ENCODE measurements at places on chromosomes 4 and X. TPM values are rescaled to one million over a fixed set of nuclear protein-coding genes. Genes with fewer than 3 reads are reported as not detected.

DNA sequence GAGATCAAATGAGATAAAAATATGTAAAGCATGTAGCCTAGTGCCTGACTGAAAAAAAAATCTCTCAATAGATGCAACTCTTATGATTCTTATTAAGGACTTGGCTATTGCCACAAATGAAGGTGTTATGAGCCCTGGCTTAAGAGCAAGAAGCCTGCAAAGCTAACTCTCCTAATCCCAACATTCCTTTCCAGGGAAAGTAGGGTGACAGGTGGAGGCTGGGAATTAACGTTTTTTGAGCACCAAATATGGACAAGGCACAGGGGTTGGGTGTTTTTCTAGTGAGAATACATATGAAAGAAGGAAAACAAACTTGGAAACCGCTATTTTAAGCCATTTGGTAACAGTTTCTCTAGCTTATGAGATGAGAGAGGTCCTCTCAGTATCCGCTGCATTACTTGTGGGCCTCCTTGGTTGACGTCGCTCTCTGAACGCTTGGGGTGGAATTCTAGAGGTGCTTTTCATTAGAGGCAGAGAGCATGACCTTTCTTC lies 2.4 kb downstream of the RHOH start:
- no peak for DNase-seq

DNA sequence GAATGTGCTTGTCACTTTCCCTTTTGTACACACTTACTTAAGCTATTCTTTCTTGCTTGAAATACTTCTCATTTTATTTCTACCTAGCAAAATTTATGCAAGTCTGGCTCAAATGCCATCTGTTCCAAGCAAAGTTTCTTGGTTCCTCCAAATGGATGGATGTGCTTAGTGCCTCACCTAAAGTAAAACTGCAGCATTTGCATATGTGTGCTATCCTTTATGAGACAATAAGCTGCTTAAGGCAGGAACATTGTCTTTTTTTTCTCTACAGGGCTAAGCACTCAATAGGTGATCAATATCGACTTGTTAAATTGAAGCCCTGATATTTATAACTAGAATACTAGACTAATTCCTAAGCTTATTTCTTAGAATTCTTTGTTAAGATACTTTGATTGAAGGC lies 136.8 kb downstream of the CYLC1 start:
- DNase-seq = no peak

DNA sequence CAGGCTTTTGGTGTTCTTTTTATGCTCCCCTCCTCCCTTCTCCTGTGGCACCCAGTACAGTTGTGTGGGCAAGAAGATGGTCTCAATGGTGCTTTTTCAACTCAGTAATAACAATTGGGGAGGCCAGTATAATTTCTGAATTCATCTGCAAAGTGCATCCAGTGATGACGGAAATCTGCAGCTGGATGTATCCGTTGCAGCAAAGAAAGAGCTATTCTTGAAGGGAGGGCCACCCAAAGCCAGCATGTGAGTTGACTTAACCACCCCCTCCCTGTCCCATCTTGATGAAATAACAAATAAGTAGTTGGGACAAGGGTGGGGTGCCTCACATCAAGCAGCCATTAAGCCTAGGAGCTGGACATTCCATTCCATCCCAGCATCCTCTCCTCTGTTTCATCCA lies 30.7 kb downstream of the TSC22D3 start:
- DNase-seq = no peak

DNA sequence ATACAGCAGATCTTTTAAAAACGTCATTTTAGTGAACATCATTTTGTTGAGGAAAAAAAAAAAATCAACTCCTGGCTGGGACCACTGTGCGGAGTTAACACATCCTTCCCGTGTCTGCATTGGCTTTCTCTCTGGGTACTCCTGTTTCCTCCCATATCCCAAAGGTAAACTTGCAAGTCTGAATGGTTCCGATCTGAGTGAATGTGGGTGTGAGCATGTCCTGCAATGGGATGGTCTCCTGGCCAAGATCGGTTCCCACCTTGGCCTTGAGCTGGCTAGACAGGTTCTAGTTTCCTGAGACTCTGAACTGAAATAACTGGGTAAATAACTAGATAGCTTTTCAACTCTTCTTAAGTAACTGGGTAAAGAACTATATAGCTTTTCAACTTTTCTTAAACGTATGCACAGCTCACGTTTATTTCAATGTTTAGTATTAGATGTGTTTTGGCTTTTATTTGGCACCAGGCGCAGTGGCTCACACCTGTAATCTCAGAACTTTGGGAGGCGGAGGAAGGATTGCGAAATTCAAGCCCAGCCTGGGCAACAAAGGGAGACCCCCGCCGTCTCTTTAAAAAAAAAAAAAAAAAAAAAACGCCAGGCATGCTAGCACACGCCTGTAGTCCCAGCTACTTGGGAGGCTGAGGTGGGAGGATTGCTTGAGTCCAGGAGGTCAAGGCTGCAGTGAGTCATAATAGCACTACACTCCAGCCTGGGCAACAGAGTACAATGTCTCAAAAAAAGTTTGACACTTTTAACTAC lies 14.0 kb downstream of the RBMX start:
- DNase-seq = no peak

- no peak for DNase-seq
Measured at GRCh38 chr4:132124624-132124974, 1024.5 kb upstream of the PCDH10 start.

DNA sequence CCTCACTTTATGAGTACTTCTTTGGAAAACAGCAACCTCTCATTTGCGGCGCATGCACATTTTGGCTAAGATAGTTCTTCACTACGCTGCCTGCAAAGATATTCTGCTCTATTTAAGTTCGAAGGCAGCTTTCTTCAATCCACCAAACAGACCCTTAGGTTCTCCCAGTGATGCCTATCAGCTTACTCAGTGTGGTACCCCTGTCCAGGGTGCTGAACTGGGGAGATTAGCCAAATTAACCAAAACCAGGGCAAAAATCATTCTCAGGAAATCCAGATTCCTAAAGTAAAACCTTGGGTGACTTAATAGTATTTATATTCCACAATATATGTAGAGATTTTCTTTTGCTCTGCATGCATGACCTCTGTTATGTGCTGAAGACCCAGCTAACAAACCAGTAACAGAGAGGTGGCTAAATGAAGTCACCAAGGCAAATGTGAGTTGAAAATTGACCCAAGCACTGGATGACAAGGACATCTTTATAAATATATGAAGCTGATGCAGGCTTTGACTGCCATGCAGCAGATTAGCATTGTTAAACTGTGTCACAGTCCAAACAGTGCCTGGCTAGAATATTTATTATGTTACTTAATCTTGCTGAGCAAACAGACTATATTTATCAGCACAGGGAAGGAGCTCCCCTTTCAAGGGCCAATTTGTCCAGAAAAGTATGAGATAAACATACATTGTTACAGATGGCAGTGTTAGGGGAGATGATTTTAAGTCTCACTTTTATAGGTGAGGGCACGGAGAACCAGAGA lies 418.2 kb downstream of the STIM2 start:
- DNase-seq = peak; percentile 56

- no peak for DNase-seq
Measured at GRCh38 chrX:101655534-101655933, 4.1 kb downstream of the ARMCX2 start.

DNA sequence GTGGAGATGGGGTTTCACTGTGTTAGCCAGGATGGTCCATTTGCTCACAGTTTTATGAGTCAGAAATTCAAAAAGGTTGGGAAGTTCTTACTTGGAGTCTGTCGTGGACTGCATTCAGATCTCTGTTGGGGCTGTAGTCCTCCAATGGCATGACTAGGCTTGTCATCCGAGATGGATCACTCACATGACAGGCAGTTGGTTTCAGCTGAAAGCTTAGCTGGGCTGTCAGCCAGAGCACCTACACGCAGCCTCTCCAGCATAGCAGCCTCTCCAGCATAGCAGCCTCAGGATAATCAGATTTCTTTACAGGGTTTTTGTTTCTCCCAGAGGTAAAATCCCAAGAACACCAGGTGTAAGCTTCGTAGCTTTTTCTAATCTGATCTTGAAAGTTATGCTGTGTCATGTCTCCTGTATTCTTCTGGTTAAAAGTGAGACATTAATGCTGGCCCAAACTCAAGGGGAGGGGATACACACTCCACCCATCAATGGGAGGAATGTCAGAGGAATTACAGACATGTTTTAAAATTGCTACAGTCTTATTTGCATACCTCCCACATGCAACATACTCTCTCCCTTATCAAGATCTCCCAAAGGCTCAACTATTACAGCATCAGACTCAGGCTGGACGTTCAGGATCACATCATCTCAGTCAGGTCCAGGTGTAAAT lies 31.6 kb upstream of the SOD3 start:
- DNase-seq = no peak

DNA sequence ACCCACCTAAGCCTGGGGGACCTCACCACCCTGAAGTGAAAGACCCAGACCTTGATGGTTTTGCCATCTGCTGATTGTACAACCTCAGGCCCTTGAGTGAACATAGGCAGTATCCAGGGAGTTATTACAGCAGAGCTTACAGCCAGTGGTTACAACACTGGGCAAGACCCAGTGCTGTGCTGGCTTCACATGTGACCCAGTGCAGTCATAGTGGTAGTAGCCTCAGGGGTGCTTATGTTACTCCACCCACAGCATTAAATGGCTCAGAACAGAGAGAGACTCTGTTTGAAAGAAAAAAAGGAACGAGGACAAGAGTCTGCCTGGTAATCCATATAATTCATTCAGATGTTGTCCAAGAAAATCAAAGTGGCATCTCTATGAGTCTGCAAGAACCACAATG lies 45.2 kb upstream of the DACH2 start:
- no peak for DNase-seq

- no peak for DNase-seq
Measured at GRCh38 chrX:34654696-34655490, 2.2 kb downstream of the TMEM47 start.

GRCh38 chr4:83010111-83010521 lies 507 bp downstream of the LIN54 start:
- no peak for DNase-seq

- no peak for DNase-seq
Measured at GRCh38 chrX:67692246-67692645, 148.4 kb downstream of the AR start.

DNA sequence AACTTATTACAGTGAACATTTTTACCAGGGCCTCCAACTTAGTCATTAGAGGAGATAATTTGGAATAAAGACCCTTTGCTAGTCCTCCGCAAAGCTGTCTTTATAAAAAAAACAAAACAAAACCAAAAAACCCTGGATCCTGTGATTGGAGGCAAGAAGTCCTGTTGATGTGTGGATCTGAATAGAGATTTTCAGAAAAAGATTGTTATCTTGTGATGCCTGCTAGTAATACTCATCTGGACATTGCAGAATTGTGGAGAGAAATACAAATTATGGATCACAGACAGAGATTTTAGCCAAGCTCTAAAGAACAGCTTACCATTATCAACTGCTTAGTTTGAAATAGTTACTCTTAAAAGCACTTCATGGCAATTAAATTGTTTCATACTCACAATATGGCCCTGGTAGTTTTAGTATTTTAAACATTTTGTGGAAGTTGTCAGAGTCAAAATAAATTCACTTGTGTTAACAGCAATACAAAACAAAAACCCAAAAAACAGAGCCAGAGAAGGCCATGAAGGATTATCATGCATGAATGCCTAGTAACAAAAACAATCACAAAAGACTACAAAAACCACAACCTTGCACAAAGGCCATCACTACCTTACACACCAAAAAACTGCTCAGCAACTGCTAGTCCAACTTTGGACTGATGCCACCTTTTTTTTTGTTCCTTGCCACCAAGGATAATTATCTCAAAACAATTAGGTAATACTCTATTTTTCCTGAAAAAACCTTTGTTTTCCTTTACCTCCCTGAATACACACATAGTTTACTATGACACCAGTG lies 514.5 kb upstream of the SLIT2 start:
- DNase-seq = no peak

DNA sequence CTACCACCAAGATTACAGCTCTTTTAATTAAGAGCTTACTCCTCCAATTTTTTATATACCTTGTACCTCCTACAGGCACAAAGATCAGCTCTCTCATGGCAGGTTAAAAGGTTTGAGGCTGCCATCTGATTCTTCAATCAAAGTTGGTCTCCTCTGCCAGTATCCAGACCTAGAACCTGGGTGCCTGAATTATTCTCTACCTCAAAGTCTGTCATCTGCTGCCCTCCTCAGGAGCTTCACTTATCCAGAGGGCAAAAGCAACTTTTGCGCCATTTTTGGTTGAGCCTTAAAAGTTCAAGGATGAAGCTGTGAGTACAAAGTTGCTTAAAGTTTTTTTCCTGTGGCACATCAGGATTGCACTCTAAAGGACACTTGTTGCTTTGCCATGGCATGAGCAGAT lies 343.7 kb upstream of the PPP1R2C start:
- DNase-seq = no peak

GRCh38 chr4:81675791-81676393 lies 204.2 kb upstream of the RASGEF1B start:
- no peak for DNase-seq

DNA sequence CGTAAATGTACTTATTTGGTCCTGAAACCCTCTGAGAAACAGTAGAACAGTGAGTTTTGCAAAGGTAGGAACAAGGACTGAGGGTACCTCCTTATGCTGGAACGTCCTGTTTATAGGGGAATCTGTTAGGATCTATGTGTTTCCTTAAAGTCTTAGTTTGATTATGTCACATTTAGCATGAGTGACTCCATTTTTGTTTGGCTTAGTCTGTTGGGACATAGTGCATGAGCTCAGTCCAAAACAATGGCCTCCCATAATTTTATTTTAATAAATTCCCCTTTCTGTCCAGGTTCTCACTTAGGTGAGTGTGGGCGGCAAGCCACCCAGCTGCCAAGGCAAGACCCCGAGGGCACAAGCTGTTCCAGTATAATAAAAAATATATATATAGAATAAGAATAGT lies 27.7 kb downstream of the HTT-AS start:
- DNase-seq = no peak

GRCh38 chr4:182496408-182496807 lies 253.2 kb downstream of the TENM3 start:
- DNase-seq = no peak

The RNF212 gene
- total RNA-seq = 11.2 TPM

The SYP gene
- 11.4 TPM for total RNA-seq

The SORCS2 gene
- total RNA-seq = 2.2 TPM

The GASK1B gene
- 25.8 TPM for total RNA-seq

The MEPE gene
- not detected for total RNA-seq

The BEND4 gene
- total RNA-seq = 0.78 TPM

The GAGE12J gene
- not detected for total RNA-seq

The ASB11 gene
- not detected for total RNA-seq

The ASB9 gene
- 1.6 TPM for total RNA-seq

The ARHGAP6 gene
- total RNA-seq = 1.9 TPM

The C4orf50 gene
- total RNA-seq = 0.19 TPM

Measured in progenitor cell of endocrine pancreas (in vitro differentiated cells).